ENCODE measurements at places on chromosomes 2 and 18.

DNA sequence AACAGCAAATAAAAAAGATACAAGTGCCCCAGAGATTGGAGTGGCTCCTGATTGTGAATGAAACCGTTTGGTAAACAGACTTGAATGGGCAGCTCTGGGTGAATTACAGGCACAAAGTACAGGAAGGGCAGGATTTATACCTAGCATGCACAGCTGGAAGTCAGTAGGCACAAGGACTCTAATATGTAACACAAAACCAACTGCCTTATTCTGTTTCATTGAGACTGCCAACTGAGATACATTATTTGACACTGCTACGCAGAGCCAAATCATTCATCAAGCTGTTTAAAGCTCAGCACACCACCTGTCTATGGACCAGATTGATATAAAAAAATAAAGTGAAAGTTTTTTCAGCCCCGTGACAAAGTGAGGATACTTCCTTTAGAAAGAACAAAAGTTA lies 541.2 kb downstream of the NUP35 start:
- no peak for DNase-seq

- no peak for DNase-seq
Measured at GRCh38 chr2:119383410-119384140, 16.8 kb downstream of the DBI start.

DNA sequence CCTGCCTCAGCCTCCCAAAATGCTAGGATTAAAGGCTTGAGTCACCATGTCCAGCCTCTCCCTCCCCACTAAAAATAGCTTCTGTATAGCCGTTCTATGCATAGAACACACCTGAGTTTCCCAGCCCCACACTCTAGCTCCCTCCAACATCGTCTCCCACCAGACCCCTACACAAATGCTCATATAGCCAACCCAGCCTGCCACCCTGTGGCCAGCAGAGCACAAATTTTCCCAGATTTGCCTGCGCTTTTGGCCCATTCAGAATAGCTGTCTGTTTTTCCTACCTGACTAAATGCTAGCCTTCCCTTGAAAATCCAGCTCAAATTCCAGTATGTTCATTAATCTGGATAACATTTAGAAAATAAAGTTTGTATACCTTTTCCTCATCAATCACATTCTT lies 22.8 kb downstream of the TRABD2A start:
- no peak for DNase-seq

GRCh38 chr2:198004921-198005829 lies 200.8 kb downstream of the PLCL1 start:
- no peak for DNase-seq

GRCh38 chr2:28438532-28439063 lies 45.9 kb downstream of the FOSL2 start:
- DNase-seq, result no peak

DNA sequence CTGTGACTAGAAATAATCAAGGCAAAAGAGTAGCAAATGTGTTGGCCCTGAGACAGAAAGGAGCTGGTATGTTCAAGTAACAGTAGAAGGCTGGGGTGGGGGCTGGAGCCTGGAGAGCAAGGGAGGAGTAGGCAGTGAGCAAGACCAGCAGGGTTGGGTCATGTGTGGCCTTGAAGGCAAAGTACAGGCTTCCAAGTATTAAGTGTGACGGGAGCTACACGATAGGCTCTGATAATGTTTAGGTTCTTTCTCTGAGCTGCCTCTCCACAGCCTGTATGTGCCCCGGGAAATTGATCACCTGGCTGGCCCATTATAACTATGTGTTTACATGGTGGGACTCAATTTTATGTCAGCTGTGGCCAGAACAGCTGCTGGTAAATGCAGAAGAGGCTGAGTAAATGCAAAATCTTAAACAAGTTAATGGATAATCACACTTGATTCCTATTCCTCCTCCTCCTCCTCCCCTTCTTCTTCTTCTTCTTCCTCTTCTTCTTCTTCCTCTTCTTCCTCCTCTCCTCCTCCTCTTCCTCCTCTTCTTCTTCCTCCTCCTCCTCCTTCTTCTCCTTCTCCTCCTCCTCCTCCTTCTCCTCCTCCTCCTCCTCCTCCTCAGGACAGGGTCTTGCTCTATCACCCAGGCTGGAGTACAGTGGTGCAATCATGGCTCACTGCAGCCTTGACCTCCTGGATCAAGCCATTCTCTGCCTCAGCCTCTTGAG lies 9.3 kb downstream of the IL1F10 start:
- DNase-seq, result no peak
